ENCODE measurements at places on chromosomes 13 and 19.

GRCh38 chr13:29993196-29993595 is 142.8 kb upstream of the UBL3 start:
- no peak for DNase-seq

- DNase-seq, result no peak
Measured at GRCh38 chr19:677601-678436, 1.6 kb downstream of the FSTL3 start.

DNA sequence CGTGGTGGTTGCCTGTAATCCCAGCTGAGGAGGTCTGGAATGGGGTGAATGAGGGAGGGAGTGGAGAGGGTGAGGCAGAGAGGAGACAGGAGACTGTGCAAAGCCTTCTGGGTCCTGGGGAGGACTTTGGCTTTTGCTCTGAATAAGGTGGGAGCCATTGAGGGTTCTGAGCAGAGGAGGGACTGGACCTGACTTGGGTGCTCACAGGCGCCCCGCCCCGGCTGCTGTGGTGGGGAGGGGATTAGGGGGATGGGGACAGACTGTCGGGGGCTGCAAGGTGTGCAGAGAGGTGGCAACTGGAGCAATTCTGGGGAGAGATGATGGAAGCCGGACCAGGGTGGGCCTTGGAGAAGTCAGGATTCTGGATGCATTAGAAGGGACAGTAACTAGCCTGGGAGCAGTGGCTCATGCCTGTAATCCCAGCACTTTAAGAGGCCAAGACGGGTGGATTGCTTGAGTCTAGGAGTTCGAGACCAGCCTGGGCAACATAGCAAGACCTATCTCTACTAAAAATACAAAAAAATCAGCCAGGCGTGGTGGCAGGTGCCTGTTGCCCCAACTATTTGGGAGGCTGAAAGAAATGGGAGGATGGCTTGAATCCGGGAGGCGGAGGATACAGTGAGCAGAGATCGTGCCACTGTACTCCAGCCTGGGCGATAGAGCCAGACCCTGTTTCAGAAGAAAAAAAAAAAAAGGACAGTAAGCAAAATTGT is 16.1 kb upstream of the NANOS3 start:
- DNase-seq, result no peak

DNA sequence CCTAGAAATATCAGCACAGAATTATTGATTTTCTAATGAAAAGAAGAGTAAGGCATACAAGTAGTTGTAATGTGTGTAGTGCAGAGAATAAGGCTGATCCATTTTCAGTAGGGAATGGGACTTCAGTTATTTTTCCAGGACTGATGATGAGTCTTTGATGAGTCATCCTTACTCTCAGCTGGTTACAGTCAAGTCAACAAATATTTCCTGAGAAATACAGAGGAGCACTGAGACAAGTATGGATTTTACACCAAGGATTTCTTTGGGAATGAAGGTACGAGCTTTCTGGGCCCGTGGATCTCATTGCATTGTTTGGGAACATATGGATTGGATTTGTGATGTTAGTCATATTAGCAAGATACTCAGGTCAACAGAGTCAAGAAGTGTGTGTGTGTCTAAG is 502.7 kb downstream of the FGF9 start:
- peak; percentile 53 for DNase-seq

DNA sequence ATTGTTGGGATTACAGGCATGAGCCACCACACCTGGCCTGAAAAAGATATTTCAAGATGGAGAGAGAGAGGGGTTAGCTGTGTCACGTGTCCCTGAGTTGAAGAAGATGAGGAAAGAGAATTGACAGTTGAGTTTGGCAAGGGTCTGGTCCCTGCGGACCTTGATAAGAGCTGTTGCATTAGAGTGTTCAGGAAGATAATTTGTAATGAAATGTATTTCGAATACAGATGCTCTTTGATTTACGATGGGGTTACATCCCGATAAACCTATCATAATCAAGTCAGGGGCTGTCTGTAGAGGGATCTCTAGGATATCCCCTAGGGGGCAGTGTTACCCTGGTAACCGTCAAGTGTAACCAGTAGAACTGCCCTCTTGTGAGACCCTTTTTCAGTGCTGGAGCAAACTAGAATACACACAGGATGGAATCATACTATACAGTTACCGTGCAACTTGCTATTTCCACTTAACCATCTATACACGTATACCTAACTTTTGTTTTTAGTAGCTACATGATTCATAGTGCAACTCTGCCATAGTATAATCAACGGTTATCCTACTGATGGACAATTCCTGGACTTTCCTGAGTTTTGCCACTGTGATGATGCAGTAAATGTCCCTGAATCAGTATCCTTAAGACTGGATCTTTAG is 1.5 kb upstream of the ELOF1 start:
- DNase-seq, result peak; percentile 74

GRCh38 chr19:40190891-40191835 is at the start of gene MAP3K10:
Gene MAP3K10 (plus strand): TSS chr19:40191426. CDS start chr19:40192032, 606 bp downstream.
- peak; percentile 62 for DNase-seq

DNA sequence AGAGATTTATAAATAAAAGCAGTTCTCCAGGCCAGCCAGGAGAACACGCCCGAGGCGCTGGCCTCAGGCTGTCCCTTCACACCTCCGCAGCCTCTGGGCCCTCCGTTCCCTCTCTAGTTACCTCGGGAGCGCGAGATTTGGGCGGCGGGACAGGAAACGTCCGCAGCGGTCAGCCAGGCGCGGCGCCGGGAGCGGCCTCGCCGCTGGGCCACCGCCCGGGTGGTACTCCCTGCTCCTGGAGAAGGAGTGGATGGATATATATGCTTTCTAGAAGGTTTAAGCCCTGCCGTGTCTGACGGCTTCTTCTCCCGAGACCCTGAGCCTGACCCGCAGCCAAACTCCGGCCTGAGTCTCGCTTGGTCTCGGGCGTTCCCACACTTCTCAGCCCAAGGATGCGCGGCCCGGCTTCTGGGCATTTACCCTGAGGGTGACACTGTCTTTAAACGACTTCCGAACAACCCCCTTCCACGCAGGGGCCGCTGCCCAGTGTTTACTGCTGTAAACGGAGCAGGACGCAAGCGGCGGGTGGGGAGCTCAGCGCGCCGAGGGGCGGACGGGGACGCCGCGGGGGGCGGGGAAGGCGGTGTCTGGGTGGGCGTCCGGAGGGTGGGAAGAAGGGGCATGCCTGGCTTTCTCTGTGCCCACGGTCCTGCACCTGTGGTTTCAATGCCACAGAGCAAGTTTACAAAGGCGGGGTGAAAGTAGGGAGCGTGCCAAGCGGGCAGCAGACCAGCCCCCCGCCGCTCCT is 2.0 kb upstream of the ZIC2 start:
- DNase-seq, result peak; percentile 34

GRCh38 chr13:101018720-101019119 is 344.1 kb upstream of the TMTC4 start:
- DNase-seq, result peak; percentile 60

- DNase-seq, result no peak
Measured at GRCh38 chr13:51837016-51837415, 8.0 kb downstream of the TMEM272 start.

DNA sequence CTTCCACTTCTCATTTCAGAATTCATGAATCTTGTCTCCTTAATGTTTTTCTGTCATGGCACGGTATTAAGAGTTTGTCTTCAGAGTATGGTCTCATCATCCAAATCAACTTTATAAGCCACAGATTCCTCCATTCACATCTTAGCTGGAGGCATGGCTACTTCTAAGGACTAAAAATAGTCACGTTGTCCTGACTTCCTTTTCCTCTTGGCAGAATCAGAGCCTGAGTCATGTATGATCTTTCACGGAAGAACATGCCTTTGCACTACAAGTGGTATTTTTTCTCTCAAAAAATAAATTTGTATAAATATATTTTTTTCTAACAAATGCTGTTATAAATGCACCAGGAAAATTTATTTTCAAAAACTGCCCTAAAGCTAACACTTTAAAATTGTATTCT is 71.4 kb downstream of the ALOX5AP start:
- DNase-seq, result peak; percentile 79

DNA sequence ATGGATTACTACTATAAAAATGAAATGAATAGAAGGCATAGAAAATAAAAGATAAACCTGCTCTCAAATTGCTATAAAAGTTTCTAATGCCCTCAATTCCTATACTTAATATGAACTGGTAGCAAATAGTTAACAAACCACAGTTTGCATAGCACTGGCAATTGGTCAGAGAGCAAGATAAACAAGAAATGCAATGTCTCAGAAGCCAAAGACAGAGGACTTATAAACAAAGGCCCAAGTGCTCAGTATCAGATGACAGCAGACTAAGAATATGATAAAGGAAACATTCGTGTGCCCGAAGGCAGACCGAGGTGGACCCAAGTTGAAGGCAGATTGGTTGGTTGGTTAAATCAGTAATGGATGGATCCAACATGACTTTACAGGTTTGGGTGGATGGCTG is 50.6 kb downstream of the IPO5 start:
- DNase-seq, result peak; percentile 57
